ENCODE measurements at places on chromosomes 11 and 22.

DNA sequence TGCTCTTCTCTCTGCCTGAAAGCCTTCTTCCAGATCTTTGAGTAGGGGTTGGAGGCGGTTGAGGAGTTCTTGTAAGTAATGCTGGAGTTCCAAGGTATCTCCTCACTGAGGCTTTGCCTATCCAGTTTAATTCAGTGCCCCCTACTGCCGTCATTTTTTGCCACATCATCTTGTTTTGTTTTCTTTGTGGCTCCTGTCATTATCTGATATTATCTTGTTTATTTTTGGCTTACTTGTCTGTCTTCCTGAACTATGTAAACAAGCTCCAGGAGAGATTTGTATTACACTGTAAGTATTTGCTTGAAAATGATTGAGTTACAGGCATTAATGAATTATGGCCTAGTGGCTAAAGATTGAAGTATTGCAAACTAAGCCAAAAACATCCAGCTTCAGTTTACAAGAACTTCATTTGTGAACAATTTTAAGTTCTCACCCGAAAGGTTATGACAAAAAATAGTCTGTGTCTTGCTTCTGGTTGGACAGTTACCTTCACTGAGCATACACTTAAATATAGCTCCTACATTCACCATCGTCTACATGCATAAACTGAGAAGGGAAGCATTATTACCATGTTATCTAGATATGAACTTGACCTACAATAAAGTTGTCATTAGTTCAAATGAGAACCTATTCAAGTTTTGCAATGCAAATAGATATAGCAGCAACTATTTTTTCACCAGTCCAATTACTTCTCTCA is 154.8 kb downstream of the ARHGAP42 start:
- DNase-seq: no peak

DNA sequence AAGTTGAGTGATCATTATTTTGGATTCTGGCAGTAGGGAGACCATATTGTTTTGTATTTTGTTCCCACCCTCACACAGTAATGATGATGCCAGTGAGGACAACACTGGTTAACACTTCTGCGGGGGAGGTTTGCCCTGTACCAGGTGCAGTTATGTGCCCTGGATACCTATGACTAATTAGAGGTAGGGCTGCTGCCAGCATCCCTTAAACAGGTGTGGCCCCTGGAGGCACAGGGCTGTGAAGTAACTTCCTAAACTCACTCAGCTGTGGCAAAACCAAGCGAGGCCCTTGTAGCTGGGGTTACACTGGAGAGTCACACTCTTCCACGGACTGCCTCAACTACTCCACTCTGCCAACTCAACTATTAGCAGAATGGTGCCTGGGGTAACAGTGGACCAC is 64.5 kb downstream of the MCM5 start:
- DNase-seq: no peak

- no peak for DNase-seq
Measured at GRCh38 chr22:37210041-37210803, 2.1 kb downstream of the SSTR3 start.

GRCh38 chr11:72591785-72592502 is 82.3 kb downstream of the PDE2A start:
- DNase-seq: no peak

DNA sequence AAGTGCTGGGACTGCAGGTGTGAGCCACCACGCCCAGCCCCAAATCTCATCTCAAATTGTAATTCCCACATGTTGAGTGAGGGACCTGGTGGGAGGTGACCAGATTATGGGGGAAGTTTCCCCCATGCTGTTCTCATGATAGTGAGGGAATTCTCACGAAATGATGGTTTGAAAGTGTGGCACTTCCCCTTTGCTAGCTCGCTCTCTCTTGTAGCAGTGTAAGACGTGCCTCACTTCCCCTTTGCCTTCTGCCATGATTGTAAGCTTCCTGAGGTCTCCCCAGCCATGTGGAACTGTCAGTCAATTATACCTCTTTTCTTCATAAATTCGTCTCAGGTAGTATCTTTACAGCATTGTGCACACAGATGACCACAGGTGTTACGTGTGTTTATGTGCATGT is 357.8 kb downstream of the CADM1 start:
- no peak for DNase-seq

DNA sequence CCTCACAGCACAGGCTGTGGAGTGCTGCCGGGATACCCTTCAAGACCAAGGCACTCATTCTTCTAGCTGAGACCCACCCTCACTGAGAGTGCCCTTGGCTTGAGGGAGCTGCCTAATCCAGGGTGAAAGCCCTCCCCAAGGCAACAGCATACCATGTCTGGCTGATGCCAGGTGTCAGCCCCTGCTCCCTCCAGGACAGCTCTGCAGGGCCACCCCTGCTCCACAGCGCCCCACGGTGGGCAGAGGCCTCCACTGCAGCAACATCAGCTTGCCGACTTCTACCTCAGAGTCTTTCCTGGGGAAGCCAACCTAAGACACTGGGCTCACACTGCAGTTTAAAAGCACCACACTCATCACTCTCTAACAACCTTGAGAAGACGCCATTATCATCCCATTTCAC is 29.0 kb downstream of the TTLL1 start:
- DNase-seq: no peak
